ENCODE measurements at places on chromosomes 5 and 9.

GRCh38 chr5:121949885-121950284 is 11.9 kb upstream of the SRFBP1 start:
- DNase-seq: peak; percentile 42

DNA sequence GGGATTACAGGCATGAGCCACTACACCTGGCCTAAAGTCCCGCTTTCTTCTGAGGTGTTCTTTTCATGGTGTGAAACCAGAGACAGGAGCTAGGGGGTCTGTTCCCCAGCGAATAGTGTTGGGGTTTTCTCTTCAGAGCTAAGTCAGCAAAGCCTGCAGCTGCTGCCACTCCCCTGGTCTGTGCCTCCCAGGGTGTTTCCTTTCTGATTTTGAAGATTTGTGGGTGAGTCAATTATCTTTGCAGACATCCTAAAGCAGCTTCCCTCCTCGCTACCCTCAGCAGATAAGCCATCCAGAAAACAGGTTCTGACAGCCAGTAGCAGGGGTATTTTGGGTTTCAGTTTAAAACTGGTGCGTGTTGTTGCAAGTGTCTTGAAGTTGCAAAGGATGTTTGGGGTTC is 72.0 kb upstream of the IQGAP2 start:
- no peak for DNase-seq

DNA sequence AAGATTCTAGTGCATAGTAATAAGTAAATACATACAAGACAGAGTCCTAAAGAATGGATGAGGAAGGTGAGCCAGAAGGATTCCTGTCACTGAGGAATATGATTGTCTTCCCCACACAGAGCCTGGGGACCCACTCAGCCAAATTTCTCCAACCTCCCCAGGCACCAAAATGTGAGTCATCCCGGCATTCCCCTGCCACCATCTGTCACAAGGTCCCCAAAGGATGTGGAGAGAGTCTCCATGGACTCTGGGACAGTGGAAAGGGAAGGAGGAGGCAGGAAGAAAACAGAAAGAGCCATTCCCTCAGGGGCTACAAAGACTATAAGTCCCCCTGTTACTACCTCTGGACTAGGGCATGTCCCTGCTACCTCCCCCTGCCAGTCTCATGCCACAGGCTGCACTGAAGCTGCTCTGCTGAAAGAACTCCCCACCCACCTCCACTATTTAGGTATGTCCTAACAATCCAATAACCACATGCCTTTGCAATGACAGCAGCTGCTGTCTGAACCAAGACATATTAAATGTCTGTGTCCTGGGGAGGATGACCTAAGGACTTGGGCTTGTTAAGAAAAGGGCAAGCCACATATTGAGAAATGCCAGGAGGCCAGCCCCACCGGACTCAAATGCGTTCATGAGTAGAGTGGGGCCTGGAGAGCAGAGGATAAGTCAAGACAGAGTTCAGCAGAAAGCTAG is 10.7 kb upstream of the OR5C1 start:
- DNase-seq: no peak

- no peak for DNase-seq
These were observed 1672.9 kb upstream of the WWC1 start for GRCh38 chr5:166618526-166618925.

DNA sequence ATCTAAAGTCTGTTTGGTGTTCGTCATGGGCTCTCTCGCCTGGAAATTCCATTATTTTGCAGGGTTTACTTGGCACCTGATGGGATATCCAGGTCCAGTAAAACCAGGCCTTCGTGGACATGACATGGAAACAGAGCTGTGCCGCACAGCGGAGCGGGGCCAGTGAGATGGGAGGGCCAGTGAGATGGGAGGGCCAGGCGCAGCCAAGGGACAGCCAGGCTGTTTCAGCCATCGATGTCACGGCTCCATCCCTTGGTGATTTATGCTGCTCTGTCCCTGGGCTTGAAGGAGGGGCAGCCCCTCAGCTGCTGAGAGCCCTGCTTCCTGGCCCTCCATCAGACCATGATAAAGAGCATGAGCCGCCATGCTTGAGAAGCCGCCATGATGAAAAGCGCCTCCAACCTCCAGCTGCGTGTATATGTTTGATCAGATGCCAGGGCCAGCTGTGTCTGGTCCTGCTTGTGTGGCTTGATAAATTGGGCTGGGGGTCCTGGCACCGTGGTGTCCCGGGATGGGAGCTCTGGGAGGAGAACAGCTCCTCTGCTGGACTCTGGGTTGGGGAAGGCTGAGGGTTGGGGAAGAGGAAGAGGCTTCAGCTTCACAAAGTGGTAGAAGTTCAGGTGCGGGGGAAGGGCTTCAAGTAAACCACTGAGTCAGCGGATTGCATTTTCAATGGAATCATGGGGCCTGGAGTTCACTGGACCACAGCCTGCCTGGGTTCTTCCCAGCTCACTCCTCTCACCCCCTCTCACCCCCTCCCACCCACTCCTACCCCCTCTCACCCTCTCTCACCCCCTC is 6.1 kb upstream of the COL5A1 start:
- no peak for DNase-seq

- no peak for DNase-seq
These were observed 78.6 kb downstream of the MRPS27 start for GRCh38 chr5:72241346-72242003.

DNA sequence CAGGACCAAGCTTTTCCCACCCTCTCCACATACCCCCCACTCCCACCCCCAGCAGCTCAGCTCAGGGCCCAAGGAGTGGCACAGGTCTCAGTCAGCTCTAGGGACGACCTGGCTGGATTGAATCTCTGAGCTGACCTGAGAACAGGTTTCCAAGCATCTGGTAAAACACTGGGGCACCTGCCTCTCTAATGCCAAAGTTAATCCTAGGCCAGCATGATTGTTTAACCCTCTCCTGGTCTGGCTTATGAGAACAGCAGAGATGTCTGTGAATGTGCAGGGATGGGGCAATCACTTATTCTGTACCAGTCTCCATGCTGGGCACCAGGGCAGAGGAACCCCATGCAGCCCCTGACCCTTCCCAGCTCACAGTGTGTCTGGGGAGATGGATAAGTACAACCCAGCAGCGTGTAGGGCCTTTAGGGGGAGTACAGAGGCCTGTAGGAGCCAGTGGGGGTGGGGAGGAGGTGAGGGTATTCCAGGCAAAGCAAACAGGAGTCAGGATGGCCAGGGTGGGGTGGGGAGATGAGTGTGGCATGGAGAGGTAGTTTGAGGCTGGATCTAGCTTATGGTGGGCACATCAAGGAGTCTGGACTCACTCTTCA is 678 bp upstream of the KIF12 start:
- DNase-seq: no peak

- no peak for DNase-seq
These were observed 147.3 kb downstream of the FBXL7 start for GRCh38 chr5:15647251-15647650.

GRCh38 chr9:76403352-76403751 is 9.1 kb upstream of the RFK start:
- peak; percentile 66 for DNase-seq

GRCh38 chr9:136078498-136079011 is 16.5 kb downstream of the NACC2 start:
- DNase-seq: no peak

GRCh38 chr5:33410221-33410620 is 30.5 kb upstream of the TARS1 start:
- DNase-seq: no peak

GRCh38 chr5:120382833-120383232 is 81.3 kb upstream of the PRR16 start:
- DNase-seq: no peak

DNA sequence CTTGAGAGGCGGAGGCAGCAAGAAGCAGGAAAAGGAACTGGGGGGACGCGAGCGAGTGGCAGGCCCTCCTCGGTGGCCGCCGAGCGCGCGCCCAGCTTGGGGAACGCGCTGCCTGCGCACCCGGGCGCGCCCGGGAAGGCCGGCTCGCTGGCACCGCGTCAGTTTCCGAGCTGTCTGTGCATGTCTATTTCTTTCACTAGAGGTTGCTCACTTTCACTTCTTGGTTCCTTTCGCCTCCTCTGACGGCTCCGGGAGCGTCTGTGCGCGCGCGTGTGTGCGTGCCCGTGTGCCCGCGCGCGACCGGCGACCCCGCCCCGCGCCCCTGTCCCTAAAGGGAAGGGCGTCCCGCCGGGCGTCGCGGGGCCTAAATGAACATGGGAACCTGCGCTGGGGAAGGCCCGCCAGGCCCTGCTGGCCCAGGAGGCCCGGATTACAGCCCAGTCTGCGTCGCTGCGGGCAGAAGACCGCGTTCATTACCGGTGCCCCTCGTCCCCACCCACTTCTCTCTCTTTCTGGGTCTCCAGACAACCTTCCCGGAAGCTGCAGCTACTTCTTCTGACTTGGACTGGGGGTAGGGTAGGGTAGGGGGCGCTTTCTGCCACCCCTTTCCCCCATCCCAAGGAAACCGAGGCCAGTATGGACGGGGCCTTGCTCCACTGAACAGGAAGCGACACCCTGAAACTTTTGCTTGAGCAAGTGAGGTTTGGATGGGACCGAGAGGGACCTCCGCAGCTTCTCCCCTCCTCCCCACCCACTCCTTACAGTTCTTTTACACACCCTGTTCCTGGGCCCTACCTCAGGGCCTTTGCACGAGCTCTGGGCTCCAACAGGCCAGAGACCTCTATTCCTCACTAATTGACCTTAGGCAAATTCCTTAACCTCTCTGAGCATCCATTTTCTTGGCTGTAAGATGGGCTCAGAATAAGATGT is 205.8 kb upstream of the IER5L start:
- DNase-seq: peak; percentile 54

DNA sequence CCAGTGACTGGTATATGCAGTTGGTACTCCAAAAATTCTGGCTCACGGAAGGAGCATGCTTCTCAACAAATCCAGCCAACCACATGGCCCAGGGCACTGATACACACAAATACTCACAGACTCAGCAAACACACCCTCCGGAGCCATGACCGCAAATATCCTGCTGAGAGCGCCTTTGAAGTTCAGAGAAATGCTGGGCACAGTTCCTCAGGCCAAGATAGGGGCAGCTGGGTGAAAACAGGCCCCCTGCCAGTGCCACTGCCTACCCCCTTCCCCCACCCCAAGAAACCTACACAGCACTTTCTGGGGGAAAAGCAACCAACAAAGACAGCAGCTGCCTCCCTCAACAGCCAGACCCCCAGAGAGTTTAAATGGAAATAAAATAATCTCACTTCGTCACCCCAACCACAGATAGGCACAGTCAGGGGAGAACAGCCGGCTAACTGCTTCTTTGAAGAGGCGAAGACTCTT is 120.0 kb downstream of the C5orf15 start:
- DNase-seq: no peak

- no peak for DNase-seq
These were observed 535.2 kb downstream of the IRX1 start for GRCh38 chr5:4130819-4131218.

DNA sequence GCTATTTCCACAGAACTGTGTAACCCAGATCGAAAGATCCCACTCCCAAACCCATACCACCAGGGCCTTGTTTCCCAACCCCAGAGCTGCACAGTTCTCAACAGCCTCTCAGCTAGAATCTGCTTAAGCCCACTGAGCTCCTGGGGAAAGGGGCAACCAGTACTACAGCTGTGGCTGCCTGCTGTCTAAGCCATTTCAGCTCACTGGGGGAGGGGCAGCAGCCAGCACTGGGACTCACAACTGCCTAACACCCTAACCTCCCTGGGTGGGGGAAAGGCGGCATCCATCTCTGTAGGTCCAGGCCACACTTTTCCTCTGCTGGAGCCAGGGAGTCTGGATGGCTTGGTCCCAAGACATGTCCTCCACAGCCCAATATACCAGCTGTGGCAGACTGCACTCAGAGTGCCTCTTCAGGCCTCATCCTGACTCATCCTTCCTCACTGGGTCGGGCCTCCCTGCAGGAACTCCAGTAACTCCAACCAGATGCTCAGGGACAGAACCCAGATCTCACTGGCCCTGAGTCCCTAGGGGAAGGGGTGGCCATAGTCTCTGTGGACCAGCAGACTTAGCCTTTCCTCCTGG is 241.4 kb downstream of the HINT1 start:
- DNase-seq: peak; percentile 21

DNA sequence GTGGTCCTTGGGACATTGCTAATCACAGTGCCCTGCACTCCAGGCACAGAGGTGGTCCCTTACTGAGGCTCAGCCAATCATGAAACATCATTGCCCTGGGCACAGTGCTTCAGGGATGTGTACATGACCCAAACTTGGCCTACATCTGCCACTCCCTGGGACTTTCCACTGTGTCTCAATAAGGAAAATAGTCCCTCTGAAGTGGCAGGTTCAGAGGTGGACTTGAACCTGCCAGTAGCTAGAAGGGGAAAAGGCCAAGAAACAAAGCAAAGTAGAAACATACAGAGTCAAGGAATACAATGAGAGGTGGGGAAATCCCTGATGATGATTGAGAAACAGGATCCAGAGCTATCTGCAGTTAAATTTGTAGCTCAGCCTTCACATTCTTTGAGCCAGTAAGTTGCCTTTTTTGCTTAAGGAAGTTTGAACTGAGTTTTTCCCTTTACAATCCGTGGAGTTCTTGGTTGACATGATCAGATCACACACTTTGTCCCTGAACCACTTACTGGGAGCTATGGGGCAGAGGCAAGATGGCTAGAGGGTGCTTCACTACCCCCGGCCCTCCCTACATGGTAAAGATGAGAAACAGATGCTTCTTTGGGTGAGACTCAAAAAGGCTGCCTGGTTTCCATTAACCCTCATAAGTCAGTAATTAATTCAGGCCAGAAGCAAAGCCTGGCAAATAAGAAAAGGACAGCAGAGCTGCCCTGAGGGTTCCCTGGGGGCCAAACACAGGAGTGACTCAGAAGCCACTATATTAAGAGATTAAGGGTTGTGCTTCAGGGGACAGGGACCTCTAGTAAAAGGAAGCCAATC is 57.6 kb downstream of the SH3TC2 start:
- peak; percentile 80 for DNase-seq

DNA sequence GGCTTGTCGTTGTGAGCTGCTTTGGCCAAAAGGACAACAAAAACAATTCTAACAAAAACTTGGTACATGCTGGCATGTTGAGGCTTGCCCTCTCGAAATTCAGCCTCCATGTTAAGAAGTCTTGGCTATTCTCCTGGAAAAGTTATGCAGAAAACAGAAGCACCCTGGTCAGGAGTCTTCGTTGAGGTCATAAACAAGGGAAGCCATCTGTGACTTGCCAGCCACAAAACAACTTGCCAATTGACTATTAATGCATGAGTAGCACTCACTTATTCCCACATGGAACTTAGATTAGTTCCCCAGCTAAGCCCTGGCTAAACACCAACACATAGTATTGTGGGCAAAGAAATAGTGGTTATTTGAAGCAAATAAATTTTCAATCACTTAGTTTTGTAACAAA is 521.0 kb upstream of the CHD1 start:
- no peak for DNase-seq
